A673 (cell line): ENCODE measurements at places on chromosomes 13 and 19. TPM values are rescaled to one million over a fixed set of nuclear protein-coding genes. Genes with fewer than 3 reads are reported as not detected.

- no peaks in the 10 kb centered on the region for H3K36me3 ChIP-seq
- H3K27ac ChIP-seq: no peak overlapping the region
- H3K4me3 ChIP-seq: no peak overlapping the region
- DNase-seq: no peak
- H3K4me1 ChIP-seq: no peaks in the 10 kb centered on the region
These were observed 47.8 kb upstream of the C13orf46 start for GRCh38 chr13:114021464-114022308.

DNA sequence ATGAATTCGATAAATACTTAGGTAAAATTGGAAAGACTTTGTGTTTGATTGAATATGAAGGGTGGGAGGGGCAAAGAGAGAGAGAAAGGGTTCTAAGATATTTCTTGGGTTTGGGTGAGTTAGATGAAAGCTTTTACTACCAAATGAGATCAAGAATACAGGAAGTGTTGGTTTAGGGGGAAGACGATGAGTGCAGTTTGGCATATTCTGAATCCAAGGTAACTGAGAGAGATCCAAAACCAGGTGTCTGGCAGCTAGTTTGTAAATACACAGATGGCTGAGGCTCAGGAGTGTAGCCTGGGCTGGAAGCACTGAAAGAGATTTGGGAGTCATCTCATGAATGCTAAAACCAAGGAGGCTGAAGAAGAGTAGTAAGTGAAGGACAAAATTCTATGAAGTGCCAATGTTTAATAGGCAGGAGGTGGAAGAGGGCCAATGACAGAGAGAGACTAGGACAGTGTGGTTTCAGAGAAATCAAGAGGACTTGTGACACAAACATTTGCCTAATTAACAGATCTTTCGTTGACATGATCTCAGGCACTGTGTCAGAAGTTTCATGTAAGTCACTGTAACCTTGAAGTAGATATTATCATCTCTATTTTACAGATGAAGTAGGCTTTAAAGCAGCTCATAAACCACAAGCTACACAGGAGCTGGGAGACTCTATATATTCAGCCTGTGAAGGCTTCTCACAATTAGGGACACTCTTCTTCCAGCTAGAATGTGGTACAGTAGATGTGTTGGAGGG lies 70.2 kb upstream of the ZDHHC20 start:
- H3K27me3 ChIP-seq: no peaks in the 10 kb centered on the region
- DNase-seq: no peak
- no peak overlapping the region for H3K27ac ChIP-seq
- no peak overlapping the region for H3K4me3 ChIP-seq

- no peaks in the 10 kb centered on the region for H3K27me3 ChIP-seq
- H3K4me3 ChIP-seq: no peak overlapping the region
- H3K36me3 ChIP-seq: no peaks in the 10 kb centered on the region
- peak overlapping the region; percentile 32 for H3K27ac ChIP-seq
These were observed 76.9 kb downstream of the LRCH1 start for GRCh38 chr13:46629811-46630413.

- no peaks in the 10 kb centered on the region for H3K4me1 ChIP-seq
- H3K4me3 ChIP-seq: no peak overlapping the region
- H3K36me3 ChIP-seq: no peaks in the 10 kb centered on the region
- H3K27ac ChIP-seq: no peak overlapping the region
- no peaks in the 10 kb centered on the region for H3K27me3 ChIP-seq
These were observed 34.4 kb upstream of the OXGR1 start for GRCh38 chr13:97028441-97029299.

- no peaks in the 10 kb centered on the region for H3K36me3 ChIP-seq
- DNase-seq: no peak
- H3K4me3 ChIP-seq: no peak overlapping the region
- no peaks in the 10 kb centered on the region for H3K4me1 ChIP-seq
- no peak overlapping the region for H3K27ac ChIP-seq
These were observed 170.5 kb downstream of the MZT1 start for GRCh38 chr13:72556945-72557344.

GRCh38 chr19:17560205-17560595 lies 4.8 kb downstream of the COLGALT1 start:
- no peak overlapping the region for H3K4me3 ChIP-seq
- no peaks in the 10 kb centered on the region for H3K27me3 ChIP-seq
- H3K4me1 ChIP-seq: peaks cover under 1% of the 10 kb centered on the region
- no peak for DNase-seq
- H3K27ac ChIP-seq: no peak overlapping the region

GRCh38 chr19:41998246-41999020 lies 4.4 kb upstream of the ATP1A3 start:
- H3K4me3 ChIP-seq: peak overlapping the region; percentile 21
- H3K27me3 ChIP-seq: peaks cover 27% of the 10 kb centered on the region
- peaks cover 12% of the 10 kb centered on the region for H3K4me1 ChIP-seq
- no peak overlapping the region for H3K27ac ChIP-seq
- no peaks in the 10 kb centered on the region for H3K36me3 ChIP-seq

GRCh38 chr13:90808838-90809237 lies 538.6 kb upstream of the MIR17HG start:
- no peaks in the 10 kb centered on the region for H3K36me3 ChIP-seq
- H3K4me1 ChIP-seq: no peaks in the 10 kb centered on the region
- DNase-seq: no peak

DNA sequence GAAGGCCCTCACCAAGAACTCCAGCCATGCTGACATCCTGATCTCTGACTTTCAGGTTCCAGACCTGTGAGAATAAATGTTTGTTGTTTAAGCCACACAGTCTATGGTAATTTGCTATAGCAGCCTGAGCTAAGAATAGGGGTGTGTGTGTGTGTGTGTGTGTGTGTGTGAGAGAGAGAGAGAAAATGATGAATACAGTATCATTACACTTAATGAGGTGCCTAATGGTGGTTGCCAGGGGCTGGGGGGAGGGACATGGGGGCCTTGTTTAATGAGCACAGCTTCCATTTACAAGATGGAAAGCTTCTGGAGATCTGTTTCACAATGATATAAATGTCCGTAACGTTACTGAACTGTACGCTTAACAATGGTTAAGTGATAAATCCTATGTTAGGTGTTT lies 53.8 kb upstream of the LATS2 start:
- DNase-seq: no peak
- no peak overlapping the region for H3K4me3 ChIP-seq
- H3K4me1 ChIP-seq: peaks cover 4% of the 10 kb centered on the region
- no peaks in the 10 kb centered on the region for H3K36me3 ChIP-seq

- no peaks in the 10 kb centered on the region for H3K27me3 ChIP-seq
- peaks cover 19% of the 10 kb centered on the region for H3K4me1 ChIP-seq
- DNase-seq: no peak
- H3K36me3 ChIP-seq: peaks cover 25% of the 10 kb centered on the region
- H3K4me3 ChIP-seq: no peak overlapping the region
These were observed 57.5 kb downstream of the SLC7A1 start for GRCh38 chr13:29537736-29538651.

DNA sequence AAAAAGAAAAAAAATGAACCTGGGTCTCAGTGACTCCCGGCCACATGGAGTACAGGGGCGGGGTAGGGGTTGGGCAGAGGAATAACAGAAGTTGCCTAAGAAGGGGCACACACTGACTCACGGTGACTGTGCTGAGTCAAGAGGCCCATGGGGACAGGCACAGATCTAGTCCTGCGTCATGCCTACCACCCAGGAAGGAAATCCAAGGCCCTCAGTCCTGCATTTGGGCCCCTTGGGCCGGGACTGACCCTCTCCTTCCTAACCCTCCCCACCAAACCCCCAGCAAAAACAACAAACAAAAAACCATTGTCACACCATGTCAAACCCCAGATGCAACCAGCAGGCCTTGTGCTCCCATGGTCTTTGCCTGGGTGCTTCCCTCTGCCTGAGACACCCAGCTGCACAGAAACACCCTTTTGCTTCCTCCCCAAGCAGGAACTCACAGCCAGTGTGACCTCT lies 9.6 kb upstream of the NOTCH3 start:
- no peak overlapping the region for H3K27ac ChIP-seq
- H3K36me3 ChIP-seq: no peaks in the 10 kb centered on the region
- no peak overlapping the region for H3K4me3 ChIP-seq

GRCh38 chr13:99434258-99434788 lies 66.9 kb upstream of the TM9SF2 start:
- H3K4me1 ChIP-seq: no peaks in the 10 kb centered on the region
- no peaks in the 10 kb centered on the region for H3K27me3 ChIP-seq
- H3K27ac ChIP-seq: no peak overlapping the region
- no peak for DNase-seq
- H3K4me3 ChIP-seq: no peak overlapping the region

DNA sequence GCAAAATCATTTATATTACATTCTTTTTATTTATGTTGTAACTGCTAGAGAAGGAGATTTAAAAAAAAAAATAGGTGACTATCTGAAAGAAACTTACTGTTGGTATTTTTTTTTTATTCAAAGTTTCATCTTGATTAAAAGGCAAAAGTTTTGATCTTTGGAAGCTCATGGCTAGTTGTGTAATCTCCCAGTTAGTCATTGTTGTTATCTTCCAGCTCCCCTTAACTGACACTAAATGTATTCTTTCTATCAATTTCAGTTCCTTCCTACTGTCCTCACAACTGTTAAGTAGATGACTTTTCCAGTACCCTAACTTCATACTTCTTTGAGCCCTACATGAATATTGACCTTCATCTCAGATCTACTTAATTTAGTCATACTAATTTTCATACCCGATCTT lies 71.1 kb downstream of the PIBF1 start:
- no peaks in the 10 kb centered on the region for H3K4me1 ChIP-seq
- DNase-seq: no peak
- no peak overlapping the region for H3K27ac ChIP-seq
- peaks cover 3% of the 10 kb centered on the region for H3K36me3 ChIP-seq
- H3K27me3 ChIP-seq: no peaks in the 10 kb centered on the region

- no peaks in the 10 kb centered on the region for H3K36me3 ChIP-seq
- no peaks in the 10 kb centered on the region for H3K4me1 ChIP-seq
- no peak overlapping the region for H3K27ac ChIP-seq
- H3K27me3 ChIP-seq: no peaks in the 10 kb centered on the region
These were observed 606.7 kb upstream of the KLHL1 start for GRCh38 chr13:70714993-70715392.

Gene YJEFN3
- 8.6 TPM in 2 replicates for total RNA-seq

Gene SSC5D
- total RNA-seq: 1.4 and 2.2 TPM in 2 replicates

Gene ICAM4
- total RNA-seq: 0.58 and 1.5 TPM in 2 replicates

Gene IZUMO2
- not detected in 2 replicates for total RNA-seq

Gene ZNF793
- total RNA-seq: 0.83 and 1.2 TPM in 2 replicates

Gene FXYD1
- total RNA-seq: 0.98 TPM in 1 of 2 replicates, not detected in the other

Gene LGALS7
- total RNA-seq: not detected in 2 replicates

Gene LILRB3
- not detected in 2 replicates for total RNA-seq

Gene ZSCAN5B
- not detected in 2 replicates for total RNA-seq

Gene WIZ
- 72.3 and 73.7 TPM in 2 replicates for total RNA-seq

Gene ZNF558
- total RNA-seq: 18.7 and 20.6 TPM in 2 replicates
